ENCODE measurements at places on chromosomes 2 and 18. TPM values are rescaled to one million over a fixed set of nuclear protein-coding genes. Genes with fewer than 3 reads are reported as not detected.

Gene UGT1A7
- total RNA-seq: under 0.01 TPM

Gene CHRNA1
- total RNA-seq: not detected

Gene ATRAID
- total RNA-seq: 193 TPM

Gene SERPINB4
- 63.5 TPM for total RNA-seq

Gene ANKRD23
- total RNA-seq: 0.34 TPM

Gene TNS1
- total RNA-seq: 0.50 TPM

Gene EFEMP1
- 51.9 TPM for total RNA-seq

Gene CERKL
- total RNA-seq: 0.36 TPM

Gene GREB1
- total RNA-seq: 0.28 TPM

Gene RUFY4
- total RNA-seq: not detected

Gene RTKN
- 51.9 TPM for total RNA-seq

Gene RBM43
- 2.6 TPM for total RNA-seq

Gene CRACDL
- 0.34 TPM for total RNA-seq

Gene FBXO36
- total RNA-seq: 5.1 TPM

Gene PRKAG3
- not detected for total RNA-seq
